ENCODE measurements at places on chromosomes 12 and 14.
A peak's percentile ranks its signal among the peaks of the same experiment; 100 is the strongest.

- DNase-seq, result no peak
These were observed 18.9 kb upstream of the CERS5 start for GRCh38 chr12:50185970-50186663.

- DNase-seq, result no peak
These were observed 42.4 kb downstream of the TMEM30B start for GRCh38 chr14:61238611-61239245.

DNA sequence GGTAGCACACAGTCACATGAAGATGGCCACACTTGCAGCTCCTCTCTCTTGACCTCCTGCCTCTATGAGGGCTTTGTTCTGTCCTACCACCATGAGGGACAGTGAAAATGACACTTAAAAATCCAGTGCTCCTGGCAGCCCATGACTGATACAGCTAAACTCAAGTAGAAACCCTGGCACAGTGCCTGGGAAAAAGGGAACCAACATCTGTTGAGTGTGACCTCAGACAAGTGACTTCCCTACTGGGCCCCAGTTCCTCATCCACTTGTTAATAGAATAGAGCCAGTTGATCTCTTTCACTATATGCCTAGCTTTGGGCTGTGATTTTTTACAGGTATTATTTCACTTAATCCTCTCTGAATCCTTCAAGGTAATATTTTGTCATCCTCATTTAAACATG, 4.8 kb downstream of the GUCY2C start:
- no peak for DNase-seq

- no peak for DNase-seq
These were observed 18.4 kb downstream of the SPIC start for GRCh38 chr12:101493556-101493955.

DNA sequence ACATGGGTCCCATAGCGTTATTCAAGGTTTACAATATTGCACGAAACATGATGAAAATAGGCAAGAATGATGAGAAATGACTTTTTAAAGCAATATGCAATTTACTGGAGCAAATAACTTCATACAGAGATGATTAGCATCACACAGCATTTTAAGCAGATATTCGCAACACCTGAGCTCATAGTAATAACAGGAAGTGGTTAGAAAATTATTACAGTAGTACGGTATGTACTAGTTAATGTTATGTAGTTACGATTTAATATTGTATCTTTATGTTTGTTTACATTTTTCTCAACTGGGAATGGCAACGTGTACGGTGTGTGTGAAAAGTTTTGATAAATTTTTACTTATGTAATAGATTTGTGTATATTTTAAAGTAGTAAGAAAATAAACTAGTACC, 102.6 kb downstream of the OSBPL8 start:
- DNase-seq, result no peak

- DNase-seq, result no peak
These were observed 2.7 kb downstream of the ASPG start for GRCh38 chr14:104087981-104088850.

- DNase-seq, result no peak
These were observed 25.0 kb downstream of the MMAB start for GRCh38 chr12:109548258-109548657.

DNA sequence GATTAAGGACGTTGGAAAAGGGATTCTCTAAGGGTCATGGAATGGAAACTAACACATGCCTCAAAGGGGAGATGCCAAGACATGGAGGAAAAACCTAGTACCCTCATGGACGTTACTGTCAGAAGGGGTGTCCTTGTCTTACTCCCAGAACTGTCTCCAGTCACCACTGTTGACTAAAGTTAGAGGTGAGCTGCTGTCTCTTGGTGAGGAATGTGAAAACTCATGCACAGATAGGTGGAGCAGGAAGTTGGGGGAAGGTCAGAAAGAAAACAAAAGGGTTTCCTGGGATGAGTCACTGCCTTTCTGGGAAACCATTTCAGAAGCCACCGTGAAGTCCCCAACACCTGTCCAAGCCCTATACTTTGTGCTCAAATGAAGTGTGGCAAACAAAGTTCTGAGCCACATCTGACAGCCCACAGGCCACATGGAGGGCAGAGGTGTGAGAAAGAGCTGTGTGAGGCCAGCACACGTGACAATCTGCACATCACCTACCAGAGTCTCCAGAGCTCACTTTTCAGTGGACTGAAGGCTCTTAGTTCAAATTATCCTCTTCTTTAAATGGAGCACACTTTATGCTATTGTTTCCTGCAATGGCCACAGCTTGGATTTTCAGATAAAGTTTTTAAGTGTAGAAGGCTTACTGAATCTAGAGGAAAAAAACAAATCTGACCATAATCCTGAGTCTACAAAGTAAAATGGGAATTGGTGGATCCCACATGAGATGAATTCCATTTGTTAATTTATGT, 92.9 kb upstream of the EGLN3 start:
- no peak for DNase-seq

DNA sequence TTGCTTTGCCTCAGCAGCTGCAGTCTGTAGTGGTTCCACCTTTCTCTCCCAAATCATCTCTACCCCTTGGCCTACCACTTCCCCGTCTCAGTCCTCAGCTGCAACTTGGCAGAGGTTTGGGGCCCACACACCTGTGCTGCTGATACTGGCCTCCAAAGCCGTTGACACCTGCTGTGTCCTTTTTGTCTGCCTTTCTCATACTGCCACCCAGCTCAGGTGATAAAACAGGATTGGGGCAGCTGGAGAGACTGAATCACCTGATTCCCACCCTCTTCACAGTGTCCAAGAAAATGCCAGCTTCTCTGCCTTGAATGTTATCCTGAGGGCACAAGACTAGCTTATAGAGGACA, 103.7 kb downstream of the ETV6 start:
- DNase-seq, result no peak

DNA sequence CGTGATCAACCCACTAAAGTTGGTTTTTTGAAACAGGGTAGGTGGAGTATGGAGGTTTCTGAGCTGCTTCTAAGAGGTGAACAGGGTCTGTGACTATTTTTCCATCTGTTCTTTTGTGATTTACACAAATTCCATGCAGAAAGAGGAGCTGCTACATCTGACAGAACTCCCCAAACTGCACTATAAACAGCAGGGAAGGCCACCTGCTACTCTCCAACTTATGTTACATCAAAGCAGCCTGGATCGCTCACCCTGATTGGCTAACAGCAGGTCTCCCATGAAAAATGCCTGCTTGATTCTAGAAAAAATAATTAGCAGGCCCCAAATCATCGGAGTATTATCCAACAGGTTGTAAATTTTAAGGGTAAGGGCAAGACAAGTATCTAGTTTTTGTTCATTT, 282.9 kb upstream of the FLRT2 start:
- DNase-seq, result no peak

DNA sequence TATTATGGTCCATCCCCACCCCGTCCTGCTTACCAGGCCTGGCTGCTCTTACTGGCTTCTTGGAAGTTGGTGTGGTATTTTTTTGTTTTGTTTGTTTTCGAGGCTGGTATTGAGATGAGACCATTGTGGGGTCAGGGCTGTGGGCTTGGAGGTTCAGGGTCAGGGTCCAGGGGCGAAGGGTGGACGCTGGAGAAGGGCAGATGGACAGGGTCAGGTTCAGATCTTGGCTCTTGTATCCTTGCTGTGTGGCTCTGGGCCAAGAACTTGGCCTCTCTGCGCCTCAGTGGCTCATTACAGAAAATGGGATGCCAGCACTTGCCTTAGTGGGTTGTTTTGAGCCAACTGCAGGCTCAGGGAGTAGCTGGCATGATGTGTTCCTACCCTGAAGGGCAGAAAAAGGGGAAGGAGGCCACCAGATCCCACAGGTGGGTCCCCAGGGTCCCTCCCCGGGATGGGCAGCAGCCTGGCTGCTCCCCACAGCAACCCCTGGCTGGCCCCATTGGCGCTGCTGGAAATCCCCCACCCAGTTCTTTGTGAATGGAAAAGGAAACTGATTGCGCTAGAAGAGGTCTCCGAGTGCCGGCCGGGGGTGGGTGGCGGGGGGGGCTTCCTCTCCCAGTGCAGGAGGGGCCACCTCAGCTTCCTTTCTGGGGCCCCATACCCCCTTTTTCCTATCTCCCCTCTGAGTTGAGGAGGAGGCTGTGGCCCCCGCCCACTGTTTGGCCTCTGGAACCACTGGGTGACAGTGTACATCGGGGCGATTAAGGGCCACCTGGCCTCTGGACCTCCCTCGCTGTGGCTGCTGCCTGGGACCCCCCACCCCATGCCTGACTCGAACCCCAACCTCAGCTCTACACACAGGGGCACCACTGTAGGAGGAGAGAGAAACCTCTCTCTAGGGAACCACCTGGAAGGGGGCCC, 25.0 kb downstream of the SH2B3 start:
- DNase-seq, result no peak

DNA sequence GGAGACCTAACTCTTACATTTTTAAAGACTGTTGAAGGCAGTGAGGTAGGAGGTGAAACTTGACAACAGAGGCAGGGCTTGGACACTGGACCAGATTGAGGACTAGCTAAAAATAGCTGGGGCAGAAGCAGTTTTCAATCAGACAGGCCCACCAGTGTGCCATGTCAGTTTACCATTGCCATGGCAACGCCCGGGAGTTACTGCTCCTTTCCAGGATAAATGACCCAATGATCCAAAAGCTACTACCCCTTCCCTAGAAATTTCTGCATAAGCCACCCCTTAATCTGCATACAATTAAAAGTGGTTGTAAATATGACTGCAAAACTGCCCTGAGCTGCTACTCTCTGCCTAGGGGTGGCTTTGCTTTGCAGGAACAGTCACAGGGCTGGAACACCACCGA, 53.2 kb upstream of the PKP2 start:
- no peak for DNase-seq

DNA sequence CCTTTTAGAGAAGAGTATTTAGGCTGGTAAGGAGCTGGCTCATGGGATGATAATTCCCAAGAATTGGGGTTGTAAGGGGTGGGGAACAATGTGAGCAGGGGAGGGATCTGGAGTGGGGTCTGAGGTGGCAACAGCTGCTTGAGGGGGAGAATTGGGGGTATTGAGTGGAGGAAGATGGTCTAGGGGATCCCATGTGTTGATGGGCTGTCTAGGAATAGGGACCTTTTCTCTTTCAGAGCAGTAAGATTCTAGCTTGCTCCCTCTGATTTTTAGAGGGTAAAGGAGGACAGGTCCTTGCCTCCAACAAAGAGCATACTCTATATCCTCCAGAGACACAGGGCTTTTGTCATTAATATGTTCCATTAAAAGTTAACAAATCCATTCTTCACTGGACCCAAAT, 22.4 kb downstream of the CLEC2A start:
- no peak for DNase-seq

DNA sequence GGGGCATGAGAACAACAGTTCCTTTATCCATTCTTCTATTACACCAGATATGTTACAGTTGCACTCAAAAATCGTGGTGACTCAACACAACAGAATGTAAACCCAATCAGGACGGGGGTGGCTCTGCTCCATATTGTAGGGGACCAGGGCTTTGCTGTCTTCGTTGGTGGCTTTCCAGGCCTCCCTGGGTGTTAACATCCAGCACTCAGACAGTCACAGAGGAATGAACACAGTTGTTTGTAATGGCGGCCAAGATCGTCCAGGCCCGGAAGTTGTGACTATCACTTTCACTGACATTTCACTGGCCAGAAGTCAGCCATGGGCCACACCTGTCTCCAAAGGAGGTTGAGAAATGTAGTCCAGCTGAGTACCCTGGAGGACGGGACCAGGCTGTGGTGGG, 204.1 kb downstream of the CACNA1C start:
- DNase-seq, result no peak

GRCh38 chr14:69845787-69846186, 33.4 kb upstream of the SMOC1 start:
- DNase-seq, result no peak

- no peak for DNase-seq
These were observed 30.3 kb downstream of the TRIP11 start for GRCh38 chr14:92009604-92010003.

DNA sequence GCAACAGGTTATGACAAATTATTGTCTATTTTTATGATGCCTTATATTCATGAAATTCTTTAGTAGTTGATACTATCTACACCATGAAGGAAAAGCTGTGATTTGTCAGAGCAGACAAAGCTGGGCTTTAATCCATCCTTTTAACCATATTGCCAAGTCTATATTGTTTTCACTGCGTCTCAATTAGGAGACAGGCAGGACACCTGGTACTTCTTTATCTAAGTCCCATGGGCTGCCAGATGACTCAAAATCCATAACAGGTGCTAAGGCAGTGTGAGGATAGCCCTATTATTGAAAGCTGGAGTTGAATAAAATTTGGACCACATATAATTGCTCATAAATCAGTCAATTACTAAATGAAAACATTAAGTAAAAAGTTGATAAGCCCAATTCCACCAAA, 22.6 kb downstream of the INSM2 start:
- DNase-seq, result no peak

DNA sequence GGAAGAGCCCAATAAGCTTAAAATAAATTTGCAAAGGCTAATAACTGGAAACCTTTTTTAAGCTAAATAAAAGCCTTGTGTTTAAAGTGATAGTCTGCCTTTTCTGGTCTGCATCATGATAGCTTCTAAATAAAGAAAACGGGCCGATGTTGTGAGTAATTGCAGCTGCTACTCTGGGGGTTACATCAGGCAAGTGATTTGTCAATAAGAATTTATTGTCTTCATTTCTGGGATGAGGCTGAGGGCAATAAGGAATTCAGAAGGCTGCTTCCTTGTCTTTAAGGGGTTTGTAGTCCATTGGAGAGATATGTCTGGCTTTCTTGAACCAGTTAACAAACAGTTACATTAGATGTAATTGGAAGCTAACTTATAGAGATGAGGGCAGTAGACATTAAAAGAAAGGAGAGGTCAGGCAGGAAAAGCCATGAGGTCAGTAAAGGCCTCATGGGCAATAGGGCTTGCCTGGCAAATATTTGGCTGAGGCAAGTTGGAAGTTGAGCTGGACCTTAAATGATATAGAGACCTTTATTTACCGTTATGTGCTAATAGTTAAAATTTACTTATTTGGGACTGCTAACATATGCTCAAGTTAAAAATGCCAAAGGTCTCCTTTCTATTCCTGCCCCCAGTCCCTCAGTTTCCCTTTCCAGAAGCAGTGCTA, 85.0 kb downstream of the CRADD start:
- DNase-seq, result no peak

- peak; percentile 70 for DNase-seq
These were observed 18.7 kb downstream of the FOXG1 start for GRCh38 chr14:28785096-28785952.

- no peak for DNase-seq
These were observed 59.4 kb downstream of the ZNF664 start for GRCh38 chr12:124032265-124032886.

DNA sequence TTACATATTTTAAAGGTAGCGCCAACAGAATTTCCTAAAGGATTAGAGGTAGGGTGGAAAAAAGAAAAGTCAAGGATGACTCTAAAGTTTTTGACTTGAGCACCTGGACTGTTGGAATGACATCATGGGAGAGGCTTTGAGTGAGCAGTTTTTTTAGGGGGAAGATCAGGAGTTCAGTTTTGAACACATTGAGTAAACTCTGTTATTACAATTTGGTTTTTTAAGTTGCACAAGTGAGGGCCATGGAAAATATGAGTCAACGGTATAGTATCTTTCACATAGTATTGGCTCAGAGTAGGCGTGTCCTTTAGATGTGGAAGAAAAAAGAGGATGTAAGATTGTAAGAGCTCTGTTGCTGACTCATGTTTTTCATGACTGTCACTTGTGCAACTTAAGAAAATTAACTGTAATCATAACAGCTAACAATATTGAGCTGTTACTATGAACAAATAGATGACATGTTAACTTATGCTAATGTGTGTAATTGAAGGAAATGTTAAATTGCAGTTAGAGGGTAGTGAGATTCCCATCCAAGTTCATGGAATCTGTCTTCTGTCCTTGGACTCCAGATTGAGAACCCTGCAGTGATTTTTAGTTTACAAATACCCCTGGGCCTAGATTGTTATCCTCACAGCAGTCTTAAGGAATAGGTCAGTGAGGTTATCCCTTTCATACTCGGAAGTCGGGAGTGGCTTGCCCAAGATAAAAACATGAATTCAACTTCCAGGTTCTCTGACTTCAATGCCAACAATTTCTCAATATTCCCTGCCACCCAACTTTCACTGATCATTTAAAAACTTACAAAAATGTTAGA, 48.2 kb upstream of the ATP2B1 start:
- no peak for DNase-seq
